ENCODE measurements at places on chromosomes 4 and X.

DNA sequence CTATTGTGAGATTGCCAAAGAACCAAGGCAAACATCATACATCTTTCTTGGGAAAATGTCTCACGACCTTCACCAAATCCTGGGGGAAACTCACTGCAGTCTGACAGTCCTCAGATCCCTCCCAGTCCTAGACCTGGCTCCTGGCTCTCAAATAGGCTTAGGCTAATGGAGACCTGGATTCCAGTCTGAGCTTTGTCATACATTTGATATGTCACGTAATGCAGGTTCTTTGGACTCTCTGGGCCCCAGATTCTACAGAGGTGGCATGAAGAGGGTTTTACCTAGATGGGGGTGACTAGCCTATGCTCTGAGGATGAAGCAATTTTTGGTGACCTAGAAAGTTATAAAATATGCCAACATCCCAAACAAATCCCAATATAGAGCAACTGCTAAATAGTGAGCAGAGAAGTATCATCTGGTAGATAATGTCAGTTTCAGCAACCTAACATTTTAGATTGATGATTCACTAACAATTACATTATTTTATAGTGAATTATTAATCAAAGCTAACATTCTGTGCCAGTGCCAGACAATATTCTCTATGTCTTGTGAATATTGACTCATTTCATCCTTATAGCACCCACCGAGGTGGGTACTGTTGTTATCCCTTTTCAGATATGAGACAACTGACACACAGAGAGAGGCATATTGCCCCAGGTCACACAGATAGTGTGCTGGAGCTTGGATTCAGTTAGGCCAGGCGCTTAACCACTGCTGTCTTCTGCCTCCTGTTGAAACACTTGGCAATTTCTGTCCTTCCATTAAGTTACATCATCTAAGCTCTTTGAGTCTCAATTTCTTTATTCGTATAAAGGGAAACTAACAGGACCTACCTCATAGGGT, 195.4 kb upstream of the MAMLD1 start:
- DNase-seq = no peak

DNA sequence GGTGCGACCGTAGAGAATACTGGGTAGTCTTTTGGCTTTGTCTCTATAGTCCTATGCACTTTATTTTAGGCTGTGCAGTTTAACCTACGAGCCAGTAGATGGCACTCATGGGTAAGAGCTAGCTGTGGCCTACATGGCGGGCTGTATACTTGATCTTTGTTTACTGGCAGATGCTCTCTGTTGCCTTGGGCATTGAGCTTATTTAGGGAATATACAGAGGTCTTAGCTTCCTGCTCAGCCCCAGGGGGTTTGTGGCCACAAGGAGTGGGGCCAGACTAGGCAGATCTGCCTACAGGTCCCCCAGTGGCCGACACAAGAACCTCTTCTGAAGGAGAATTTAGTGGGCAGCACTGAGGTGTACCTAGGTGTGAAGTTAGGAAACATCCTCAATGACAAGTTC, 227.6 kb upstream of the HDX start:
- DNase-seq = no peak

- no peak for DNase-seq
Observed at GRCh38 chr4:153027866-153028265, 91.7 kb downstream of the FHDC1 start.

DNA sequence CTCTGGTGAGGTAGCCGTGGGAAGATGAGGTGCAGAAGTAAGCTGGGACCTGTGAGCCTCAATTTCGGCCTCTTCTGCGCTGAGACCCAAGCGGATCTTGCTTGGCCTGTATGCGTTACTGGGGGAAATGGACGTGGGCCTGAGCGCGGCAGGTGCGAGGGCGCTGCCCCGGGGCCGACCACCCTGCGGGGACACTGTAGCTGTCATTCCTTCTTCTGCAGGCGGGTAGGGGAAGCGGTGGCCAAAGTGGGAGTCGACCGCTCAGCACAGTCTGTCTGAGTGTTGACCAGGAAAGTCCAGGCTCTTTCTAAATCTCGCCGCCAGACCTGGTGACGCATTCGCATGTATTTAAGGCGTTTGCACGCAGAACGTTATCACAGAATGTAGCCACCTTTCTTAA, 3.3 kb upstream of the LRAT start:
- no peak for DNase-seq

All from RWPE1 (cell line).